ENCODE measurements at places on chromosomes 1 and 21. TPM values are rescaled to one million over a fixed set of nuclear protein-coding genes. Genes with fewer than 3 reads are reported as not detected.

- no peak for DNase-seq
- H3K4me1 ChIP-seq = no peaks in the 10 kb centered on the region
- no peaks in the 10 kb centered on the region for H3K36me3 ChIP-seq
- no peak overlapping the region for H3K4me3 ChIP-seq
- H3K27me3 ChIP-seq = no peaks in the 10 kb centered on the region
- no peak overlapping the region for H3K27ac ChIP-seq
Observed at GRCh38 chr1:89274411-89274857, 1.8 kb upstream of the GBP5 start.

DNA sequence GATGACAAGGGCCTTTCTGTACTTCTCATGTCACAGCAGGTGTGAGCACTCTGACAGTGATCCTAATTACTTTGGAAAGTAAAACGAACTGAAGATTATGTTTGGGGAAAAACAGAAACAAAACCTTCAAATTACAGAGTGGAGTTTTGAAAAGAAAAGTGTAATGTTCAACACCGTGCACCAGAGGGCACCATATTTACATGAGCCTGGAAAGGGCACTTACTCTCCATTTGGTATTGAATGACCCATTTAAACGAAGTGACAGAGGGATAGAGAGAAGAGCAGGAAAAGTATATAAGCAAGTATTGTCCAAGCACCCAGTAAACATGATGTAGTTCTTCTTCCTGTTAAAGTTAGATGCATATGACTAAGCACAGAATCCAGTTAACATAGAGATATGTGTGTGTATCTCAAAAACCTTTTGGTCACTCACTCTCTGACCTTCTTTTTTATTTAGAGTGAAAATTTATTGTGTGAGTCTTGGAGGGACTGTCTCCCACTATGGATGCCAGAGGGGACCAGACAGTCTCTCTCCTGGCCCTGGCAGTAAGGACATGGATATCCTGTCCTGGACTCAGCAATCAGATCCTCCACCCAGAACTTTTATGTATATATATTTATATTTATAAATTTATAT lies 3.8 kb upstream of the RGSL1 start:
- H3K4me1 ChIP-seq = no peaks in the 10 kb centered on the region
- H3K36me3 ChIP-seq = no peaks in the 10 kb centered on the region
- no peak overlapping the region for H3K27ac ChIP-seq
- no peak overlapping the region for H3K4me3 ChIP-seq
- DNase-seq = no peak

NEXN gene
- total RNA-seq = 10.6 TPM

- no peak overlapping the region for H3K4me3 ChIP-seq
- no peak for DNase-seq
- H3K4me1 ChIP-seq = peaks cover 4% of the 10 kb centered on the region
- H3K27me3 ChIP-seq = no peaks in the 10 kb centered on the region
Observed at GRCh38 chr1:201553496-201554189, 14.7 kb downstream of the NAV1 start.

- no peak overlapping the region for H3K4me3 ChIP-seq
- DNase-seq = no peak
- H3K27ac ChIP-seq = no peak overlapping the region
- H3K4me1 ChIP-seq = no peaks in the 10 kb centered on the region
- H3K27me3 ChIP-seq = no peaks in the 10 kb centered on the region
Observed at GRCh38 chr1:87176087-87176486, 152.6 kb upstream of the LMO4 start.

GRCh38 chr1:188986745-188987417 lies 1490.8 kb downstream of the BRINP3 start:
- no peaks in the 10 kb centered on the region for H3K4me1 ChIP-seq
- H3K27me3 ChIP-seq = no peaks in the 10 kb centered on the region
- H3K36me3 ChIP-seq = no peaks in the 10 kb centered on the region
- H3K4me3 ChIP-seq = no peak overlapping the region
- H3K27ac ChIP-seq = no peak overlapping the region
- no peak for DNase-seq

DNA sequence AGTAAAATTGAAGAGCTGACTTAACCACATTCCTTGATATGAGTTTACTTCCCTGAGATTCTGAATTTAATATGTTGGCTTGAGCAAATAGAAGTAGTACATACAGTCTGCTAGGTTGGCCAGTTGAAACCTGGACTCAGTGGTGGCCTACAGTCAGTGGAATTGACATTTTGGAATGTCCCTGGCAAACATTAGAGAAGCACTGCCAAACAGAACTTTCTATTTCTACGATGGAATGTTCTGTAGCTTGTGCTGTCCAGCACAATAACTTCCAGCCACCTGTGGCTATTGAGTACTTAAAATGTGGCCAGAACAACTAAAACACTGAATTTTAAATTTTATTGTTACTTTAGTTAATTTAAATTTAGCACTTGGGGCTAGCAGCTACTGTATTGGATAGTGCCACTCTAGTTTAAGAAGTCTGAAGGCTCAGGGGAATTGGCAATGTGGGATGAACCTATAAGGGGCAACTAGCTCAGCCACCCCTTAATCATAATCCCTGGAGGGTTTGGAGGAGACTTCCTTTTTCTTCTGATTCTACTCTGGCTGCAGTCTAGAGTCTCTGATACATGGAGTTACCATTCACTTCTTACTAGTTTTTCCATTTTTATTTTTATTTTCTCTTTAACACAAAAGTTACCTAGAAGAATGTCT lies 10.3 kb upstream of the TEDDM1 start:
- no peaks in the 10 kb centered on the region for H3K27me3 ChIP-seq
- no peak overlapping the region for H3K4me3 ChIP-seq
- no peak overlapping the region for H3K27ac ChIP-seq
- no peaks in the 10 kb centered on the region for H3K4me1 ChIP-seq
- no peaks in the 10 kb centered on the region for H3K36me3 ChIP-seq

S100A16 gene
- 158 TPM for total RNA-seq

RNU1-4 gene
- total RNA-seq = under 0.01 TPM

DNA sequence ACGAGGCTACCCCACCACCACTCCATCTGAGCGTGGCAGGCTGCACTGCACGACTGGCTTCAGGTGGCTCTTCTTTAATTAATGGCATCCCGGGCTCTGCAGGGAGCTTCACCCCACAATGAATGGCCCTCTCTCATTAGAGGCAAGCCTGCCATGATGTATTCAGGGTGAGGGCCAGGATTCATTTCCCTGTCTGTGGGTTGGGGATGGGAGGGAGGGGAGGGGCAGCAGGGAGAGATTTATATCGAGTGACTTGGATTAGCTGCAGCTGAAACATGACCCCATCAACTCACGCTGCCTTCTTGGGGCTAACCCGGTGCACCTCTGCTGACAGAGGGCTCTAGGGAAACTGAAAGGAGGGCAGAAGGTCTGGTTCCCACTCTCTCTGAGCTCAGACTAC lies 54.2 kb downstream of the ERI3 start:
- no peak for DNase-seq
- H3K4me3 ChIP-seq = no peak overlapping the region
- H3K27me3 ChIP-seq = no peaks in the 10 kb centered on the region
- H3K4me1 ChIP-seq = no peaks in the 10 kb centered on the region
- H3K27ac ChIP-seq = no peak overlapping the region
- no peaks in the 10 kb centered on the region for H3K36me3 ChIP-seq

DNA sequence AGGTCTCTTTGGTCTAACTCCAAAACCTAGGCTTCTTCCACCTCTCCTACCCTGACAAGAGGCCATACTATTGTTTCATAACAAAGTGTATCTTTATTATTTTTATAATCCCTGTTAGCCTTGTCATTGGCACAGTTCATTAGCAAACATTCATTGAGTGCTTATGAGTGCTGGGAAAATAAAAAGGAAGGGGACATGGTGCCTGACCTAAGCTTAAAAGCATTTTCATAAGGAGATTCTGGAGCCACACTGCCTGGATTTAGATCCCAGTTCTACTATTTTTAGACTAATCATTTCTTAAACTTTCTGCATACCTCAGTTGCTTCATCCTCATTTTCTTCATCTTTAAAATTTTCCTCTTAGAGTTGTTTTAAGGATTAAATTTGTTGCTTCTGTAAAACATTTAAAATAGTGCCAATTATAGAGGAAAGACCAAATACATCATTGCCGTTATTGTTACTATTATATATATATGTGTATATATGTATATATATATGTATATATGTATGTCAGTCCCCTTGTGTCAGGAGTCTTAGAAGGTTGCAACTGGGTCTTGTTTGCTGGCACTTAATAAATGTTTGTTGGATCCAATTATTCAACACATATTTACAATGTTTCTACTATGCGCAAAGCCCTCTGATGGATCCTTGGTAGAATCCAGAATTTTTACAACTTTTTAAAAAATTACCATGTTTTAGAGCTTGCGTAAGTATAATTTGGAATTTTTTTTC lies 250.9 kb upstream of the SGIP1 start:
- H3K4me1 ChIP-seq = no peaks in the 10 kb centered on the region
- H3K27ac ChIP-seq = no peak overlapping the region
- H3K36me3 ChIP-seq = no peaks in the 10 kb centered on the region
- no peaks in the 10 kb centered on the region for H3K27me3 ChIP-seq

LCE2B gene
- not detected for total RNA-seq

FAF1 gene
- 61.6 TPM for total RNA-seq

NUAK2 gene
- total RNA-seq = 13.4 TPM

DNA sequence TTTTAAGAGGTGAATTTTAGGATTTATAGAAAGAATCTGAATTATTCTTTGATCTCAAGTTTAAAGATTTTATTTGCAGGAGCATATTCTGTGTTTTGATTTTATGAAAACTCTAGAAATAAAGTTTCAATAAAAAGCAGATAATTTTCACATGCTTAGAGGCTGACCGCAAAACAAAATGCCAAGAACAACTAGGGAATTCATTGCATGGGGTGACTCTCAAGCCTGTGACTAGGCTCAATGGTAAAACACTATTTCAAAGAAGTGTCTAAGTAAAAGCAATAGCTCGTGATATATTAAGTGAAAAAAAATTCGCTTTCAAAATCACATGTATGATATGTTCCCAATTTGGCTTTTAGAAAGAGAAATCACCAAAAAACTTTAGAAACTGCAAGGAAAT lies 49.6 kb downstream of the RPL5 start:
- no peak overlapping the region for H3K4me3 ChIP-seq
- H3K27ac ChIP-seq = no peak overlapping the region
- no peaks in the 10 kb centered on the region for H3K36me3 ChIP-seq
- peaks cover 2% of the 10 kb centered on the region for H3K4me1 ChIP-seq
- DNase-seq = no peak
- no peaks in the 10 kb centered on the region for H3K27me3 ChIP-seq

DNA sequence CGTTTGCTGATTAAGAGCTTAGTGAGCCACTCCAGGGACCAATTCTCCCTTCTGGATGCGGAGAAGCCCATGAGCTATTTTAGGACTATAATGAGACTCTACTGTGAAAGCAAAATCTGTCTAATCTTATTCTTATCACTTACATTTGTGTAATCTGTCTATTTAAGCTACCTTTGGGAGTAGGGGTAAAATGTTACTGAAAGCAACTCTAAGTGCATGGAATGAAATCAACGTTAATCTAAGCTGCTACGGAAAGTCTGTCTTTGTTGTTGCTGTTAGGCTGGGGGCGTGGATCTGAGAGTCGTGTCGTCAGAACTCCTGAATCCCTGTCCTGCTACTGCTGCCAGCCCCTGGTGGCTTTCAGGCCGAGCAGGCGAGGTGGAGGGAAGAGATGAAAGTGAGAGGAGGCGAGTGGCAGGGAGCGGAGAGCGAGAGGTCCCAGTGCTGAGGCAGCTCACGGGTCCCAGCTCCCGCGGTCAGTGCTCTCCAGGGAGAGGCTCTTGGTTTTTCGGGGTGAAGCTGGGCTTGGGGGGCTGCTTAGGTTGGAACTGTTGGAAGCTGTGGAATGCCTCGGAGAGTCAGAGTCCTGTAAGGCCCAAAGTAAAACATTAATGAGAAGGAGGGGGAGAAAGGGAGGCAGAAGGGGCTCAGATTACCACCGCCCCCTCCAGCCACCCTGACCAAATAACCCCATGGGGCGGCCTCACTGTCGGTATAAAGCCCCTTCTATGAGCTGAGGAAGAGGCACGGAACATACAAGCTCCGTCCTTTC lies 53.9 kb downstream of the COQ8A start:
- no peak overlapping the region for H3K27ac ChIP-seq
- no peaks in the 10 kb centered on the region for H3K36me3 ChIP-seq

GRCh38 chr1:84624876-84625275 lies 50.6 kb upstream of the CTBS start:
- no peaks in the 10 kb centered on the region for H3K4me1 ChIP-seq
- no peaks in the 10 kb centered on the region for H3K36me3 ChIP-seq
- DNase-seq = no peak
- H3K27me3 ChIP-seq = no peaks in the 10 kb centered on the region
- no peak overlapping the region for H3K4me3 ChIP-seq
- H3K27ac ChIP-seq = no peak overlapping the region

PWP2 gene
- total RNA-seq = 7.8 TPM

DNA sequence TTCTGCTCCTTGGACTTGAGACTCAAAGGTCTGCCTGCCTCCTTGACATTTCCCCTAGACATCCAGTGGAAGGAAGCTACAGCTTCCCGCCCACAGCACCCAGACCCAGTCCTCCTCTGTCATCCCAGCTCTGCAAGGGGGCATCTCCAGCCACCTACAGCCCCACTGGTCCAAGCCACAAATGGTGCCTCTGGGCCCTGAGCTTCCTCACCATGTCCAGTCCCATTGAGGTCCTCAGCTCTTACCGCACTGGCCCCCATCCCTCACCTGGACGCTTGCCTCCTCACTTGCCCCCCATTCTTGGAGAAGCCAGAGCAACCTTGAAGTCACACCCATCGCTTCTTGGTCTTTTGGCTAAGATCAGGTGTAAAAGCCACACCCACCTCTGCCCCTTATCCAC lies 13.2 kb downstream of the PODN start:
- H3K36me3 ChIP-seq = no peaks in the 10 kb centered on the region
- no peak overlapping the region for H3K4me3 ChIP-seq
- no peak for DNase-seq
- no peaks in the 10 kb centered on the region for H3K27me3 ChIP-seq

OR2G3 gene
- total RNA-seq = not detected

DNA sequence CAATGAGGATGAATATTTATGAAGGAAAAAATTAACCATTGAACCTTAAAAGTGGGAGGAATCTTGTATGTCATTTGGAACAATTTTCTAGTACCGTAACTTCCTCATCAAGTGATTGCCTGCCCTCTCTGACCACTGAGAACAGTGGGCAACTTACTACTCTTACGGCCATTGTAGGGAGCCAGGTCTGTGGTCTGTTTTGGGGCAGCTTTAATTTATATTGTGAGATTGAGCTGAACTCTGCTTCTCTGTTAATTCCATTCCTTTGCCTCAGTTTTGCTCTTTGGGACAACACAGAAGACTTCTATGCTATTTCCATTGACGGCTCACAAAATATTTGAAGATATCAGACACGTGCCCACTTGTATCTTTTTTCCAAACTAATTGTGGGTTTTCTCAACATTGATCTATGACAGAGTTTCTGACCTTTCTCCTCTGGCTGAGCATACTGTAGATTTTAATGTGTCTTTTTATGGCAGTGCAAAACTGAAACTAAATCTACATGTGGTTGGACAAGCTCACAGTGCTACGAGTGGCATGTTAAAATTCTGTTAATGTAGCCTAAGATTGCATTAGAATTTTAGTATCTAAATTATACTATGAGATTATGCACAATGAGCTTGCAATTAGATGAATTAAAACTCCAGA lies 27.8 kb upstream of the ZNF281 start:
- DNase-seq = no peak
- H3K27ac ChIP-seq = no peak overlapping the region
- no peak overlapping the region for H3K4me3 ChIP-seq
- no peaks in the 10 kb centered on the region for H3K27me3 ChIP-seq

ARMH1 gene
- total RNA-seq = 29.7 TPM

- no peaks in the 10 kb centered on the region for H3K36me3 ChIP-seq
- no peaks in the 10 kb centered on the region for H3K27me3 ChIP-seq
- no peak overlapping the region for H3K4me3 ChIP-seq
- no peaks in the 10 kb centered on the region for H3K4me1 ChIP-seq
- H3K27ac ChIP-seq = no peak overlapping the region
- no peak for DNase-seq
Observed at GRCh38 chr1:37292789-37293188, 181.6 kb upstream of the ZC3H12A start.

SYT14 gene
- 10.8 TPM for total RNA-seq
